ENCODE measurements at places on chromosomes 2 and 18.

DNA sequence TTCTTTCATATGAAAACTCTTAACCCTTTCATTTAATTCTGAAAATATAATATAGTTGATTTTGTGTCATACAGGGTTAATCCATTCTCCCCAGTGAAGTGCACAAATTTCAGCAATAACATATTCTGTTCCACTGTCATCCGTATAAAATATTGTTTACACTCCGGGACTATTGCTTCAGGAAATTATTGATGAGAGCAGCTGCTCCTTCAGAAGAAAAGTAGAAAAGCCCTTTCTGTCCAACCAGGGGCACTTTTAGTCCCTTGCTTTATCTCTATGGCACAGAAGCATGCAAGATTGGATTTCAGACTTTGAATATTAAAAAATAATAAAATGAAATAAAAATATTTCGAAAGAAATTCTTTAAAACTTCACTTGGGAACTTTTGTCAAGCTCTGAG, 535.7 kb upstream of the SLC39A10 start:
- H3K4me1 ChIP-seq, result no peaks in the 10 kb centered on the region
- DNase-seq, result no peak
- no peak overlapping the region for H3K4me3 ChIP-seq
- no peaks in the 10 kb centered on the region for H3K36me3 ChIP-seq

DNA sequence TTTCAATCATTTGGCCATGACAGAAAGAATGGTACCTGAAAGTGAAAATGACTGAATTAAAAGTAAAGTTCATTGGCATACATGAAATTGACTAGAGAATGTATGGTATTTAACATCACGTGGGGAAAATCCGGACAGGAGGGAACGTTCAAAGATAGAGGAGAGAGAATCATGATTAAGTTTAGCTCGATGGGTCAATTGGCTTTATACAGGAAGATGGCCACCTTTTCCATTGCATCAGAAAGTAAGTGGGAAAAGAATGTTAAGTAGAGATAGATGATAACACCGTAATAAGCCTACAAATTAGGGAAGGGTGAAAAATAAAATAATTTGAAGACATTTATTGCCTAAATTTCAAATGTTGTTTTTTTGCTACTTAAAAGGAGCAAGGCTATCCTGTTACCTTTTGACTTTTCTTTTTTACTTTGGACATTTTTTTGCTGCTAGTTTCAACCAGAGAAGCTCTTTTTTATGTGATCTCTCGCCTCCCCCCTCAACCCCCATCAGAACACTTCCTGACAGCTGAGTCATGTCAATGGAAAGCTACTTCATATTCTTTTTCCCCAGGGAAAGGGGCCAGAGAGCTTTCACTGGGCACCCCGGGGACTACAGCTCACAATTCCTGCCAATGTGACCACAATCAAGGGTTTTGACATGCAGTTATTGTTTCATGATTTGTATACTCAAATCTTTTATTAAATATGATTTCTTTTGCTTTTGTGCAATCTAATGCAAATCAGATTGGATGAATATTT, 767 bp upstream of the CCDC102B start:
- H3K27me3 ChIP-seq, result no peaks in the 10 kb centered on the region
- no peak overlapping the region for H3K4me3 ChIP-seq
- no peaks in the 10 kb centered on the region for H3K4me1 ChIP-seq
- H3K36me3 ChIP-seq, result no peaks in the 10 kb centered on the region
- H3K27ac ChIP-seq, result no peak overlapping the region

DNA sequence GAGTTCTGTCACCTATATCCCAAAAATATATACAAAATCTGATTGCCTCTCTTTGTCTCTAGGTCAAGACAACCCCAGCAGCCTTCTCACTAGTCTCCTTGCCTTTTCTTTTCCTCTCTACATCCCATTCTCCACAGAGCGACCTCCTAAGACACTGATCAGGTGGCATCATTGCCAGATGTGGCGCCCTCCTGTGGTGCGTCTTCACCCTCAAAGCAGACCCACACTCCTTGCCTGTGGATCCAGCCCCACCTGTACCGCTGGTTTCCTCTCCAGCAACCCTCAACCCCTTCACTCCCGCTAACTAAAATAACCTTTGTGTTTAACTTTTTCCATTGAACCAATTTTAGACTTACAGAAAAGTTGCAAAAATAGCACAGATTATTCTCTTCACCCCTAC, 273.3 kb downstream of the GLI2 start:
- no peaks in the 10 kb centered on the region for H3K4me1 ChIP-seq
- no peaks in the 10 kb centered on the region for H3K36me3 ChIP-seq

DNA sequence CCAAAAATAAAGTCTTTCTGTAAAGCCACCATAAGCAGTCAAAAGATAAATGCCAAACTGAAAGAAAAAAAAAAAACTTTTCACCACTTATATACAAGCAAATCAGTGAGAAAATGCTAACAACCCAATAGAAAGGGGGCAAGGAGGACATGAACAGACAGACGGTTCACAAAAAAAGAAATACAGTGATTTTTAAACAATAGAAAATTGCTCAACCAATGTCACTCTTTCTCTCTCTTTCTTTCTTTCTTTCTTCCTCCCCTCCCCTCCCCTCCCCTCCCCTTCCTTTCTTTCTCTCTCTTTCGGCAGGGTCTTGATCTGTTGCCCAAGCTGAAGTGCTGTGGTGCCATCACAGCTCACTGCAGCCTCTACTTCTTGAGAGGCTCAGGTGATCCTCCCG, 28.8 kb upstream of the SPATA3 start:
- H3K4me3 ChIP-seq, result no peak overlapping the region
- H3K4me1 ChIP-seq, result peaks cover 33% of the 10 kb centered on the region
- H3K36me3 ChIP-seq, result peaks cover 7% of the 10 kb centered on the region
- H3K27me3 ChIP-seq, result no peaks in the 10 kb centered on the region
- no peak for DNase-seq
